ENCODE measurements at places on chromosomes 1 and 21.

DNA sequence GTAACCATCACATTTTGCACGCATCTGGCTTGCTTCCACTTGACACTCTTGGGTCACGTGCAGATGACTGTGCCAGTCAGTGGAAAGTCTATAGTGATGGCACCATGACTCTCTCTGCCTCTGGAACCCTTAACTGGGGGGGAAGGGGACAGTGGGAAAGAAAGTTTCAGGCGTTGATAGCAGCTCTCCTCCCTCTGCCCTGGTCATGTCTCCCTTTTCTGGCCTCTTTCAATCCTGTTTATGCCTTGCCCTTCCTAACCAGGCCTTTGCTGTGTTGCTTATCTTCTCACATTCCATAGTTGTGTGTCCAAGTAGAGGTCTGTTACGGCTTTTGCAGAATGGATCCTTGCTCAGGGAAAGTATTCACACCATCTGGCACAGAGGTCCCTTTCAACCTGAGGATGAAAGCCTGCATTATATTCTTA, 93.5 kb downstream of the NRDC start:
- DNase-seq: no peak

DNA sequence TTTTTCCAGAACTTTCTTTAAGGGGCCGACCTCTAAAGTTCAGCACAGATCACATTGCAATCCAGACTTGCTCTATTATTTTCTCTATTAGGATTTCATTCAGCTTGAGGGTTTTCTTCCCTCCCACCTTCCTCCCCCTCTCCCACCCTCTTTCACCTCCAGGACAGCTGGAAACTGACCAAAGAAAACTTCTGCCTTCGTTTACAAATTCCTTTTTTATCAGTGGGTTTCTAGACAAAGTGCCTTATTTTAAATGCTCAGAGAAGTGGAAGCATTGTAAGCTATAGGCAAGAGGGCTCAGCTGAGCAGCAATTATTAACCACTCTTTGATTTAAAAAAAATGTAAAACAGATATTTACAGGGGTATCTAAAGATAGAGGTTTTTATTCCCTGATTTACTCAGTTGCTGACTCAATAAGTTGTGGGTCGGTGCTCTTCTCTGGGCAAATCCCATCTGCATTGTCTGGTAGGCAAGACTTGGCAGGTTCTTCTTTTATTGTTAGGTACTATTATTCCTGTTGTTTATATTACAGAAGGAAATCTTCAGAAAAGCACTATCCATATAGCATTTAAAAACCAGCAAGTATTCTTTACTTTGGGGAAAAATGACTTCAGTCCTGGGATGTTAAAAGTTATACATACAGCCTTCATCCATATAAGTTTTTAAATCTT, 277.0 kb upstream of the C1orf105 start:
- DNase-seq: peak; percentile 80

DNA sequence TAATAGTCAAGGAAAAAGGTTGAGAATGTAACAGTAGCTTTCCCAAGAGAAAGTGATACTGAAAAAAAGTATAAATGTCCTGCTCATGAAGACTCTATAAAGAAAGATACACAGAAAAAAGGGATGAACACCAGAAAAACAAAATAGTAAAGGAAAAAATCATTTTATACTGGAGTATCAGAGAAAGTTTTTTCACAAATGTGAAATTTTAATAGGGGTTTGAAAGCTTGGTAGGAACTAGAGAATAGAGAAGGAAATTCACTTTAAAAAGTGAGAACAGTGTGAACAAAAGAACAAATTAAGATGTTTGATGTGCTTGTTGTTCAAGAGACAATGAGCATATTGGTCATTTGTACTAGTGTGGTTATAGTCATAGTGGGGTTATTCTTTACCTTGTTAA, 25.6 kb downstream of the UCHL5 start:
- no peak for DNase-seq

- DNase-seq: peak; percentile 31
These were observed 113.8 kb downstream of the UBR4 start for GRCh38 chr1:19096036-19096833.

DNA sequence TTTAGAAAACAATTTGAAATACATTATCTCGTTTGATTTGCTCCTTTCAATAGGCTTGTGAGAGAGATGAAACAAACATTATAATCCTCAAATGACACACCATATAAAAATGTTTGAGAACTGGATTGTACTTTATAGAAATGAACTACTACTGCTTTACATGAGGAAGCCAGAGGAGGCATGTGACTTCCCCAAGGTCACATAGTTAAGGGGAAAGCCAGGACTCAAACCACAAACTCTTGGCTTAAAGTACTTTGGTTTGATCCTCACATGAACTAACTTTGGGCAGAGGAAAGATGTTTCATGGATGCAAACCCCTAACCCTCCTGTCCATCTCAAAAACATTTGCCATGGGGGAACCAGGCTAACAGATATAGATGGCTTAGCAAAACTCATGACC, 4.7 kb downstream of the ARHGEF11 start:
- DNase-seq: peak; percentile 72

DNA sequence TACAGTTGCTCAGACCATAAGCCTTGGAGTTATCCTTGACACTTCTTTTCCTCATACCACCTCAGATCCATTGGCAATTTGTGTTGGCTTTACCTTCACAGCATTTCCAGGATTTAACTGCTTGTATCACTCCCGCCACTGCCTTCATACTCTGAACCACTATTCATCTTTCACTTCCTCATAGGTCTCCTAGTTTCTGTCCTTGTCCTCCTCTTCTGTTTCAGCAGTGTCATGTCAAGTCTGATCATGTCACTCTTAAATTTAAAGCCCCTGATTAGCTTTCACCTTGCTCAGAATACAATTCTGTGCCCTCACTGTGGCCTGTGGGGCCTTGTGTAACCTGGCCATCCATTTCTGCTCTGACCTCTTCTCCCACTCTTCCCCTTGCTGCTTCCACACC, 34.7 kb upstream of the C1orf115 start:
- no peak for DNase-seq

DNA sequence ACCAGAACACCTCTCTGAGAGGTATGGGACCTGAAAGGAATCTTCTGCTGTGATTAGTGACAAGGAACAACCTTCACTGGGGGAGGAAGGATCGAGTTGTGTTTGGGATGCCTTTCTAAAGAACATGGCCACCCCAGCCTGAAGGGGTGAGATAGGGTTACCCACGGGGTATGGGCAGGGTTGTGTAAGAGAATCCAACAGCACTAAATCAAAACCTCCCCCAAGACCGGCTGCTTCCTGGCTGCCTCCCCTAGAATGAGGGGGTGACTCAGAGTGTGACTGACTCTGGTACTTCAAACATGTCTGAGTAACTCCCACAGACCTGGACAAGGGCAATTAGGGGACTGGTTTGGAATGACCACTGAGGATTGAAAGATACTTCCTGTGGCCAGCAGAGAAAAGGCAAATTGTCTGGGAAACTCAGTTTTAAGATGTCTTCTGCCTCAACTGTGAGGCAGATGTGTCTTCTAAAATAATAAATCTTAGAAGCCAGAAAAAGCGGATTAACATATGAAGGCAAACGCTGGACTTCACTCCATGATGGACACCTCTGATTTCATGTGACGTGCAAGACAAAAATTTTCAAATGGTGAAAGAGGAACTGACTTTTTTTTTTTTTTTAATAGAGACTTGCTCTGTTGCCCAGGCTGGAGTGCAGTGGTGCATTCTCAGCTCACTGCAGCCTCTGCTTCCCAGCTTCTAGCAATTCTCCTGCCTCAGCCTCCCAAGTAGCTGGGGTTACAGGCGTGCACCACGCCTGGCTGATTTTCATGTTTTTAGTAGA, 6.7 kb upstream of the PTPN14 start:
- DNase-seq: peak; percentile 92

DNA sequence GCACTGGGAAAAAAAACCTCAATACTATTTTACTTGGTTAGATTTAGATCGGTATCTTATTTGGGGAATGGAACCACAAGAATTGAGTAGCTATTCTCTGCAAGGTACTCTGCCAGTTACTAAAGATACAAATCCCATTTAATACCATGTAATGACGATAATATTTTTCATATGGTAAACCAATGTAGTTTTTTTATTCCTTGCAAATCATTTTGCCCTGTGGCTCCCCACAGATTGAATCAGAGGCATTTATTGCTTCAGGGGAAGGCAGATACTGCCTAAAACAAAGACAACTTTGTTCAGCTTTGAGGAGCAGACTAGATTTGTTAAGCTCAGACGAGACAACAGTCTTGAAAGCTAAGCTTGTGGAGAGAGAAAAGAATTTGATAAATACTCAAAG, 226.7 kb upstream of the RUNX1 start:
- DNase-seq: no peak

GRCh38 chr1:202101184-202101583, 21.5 kb upstream of the GPR37L1 start:
- DNase-seq: no peak

- no peak for DNase-seq
These were observed 101.1 kb downstream of the JAK1 start for GRCh38 chr1:64865105-64865757.

- DNase-seq: peak; percentile 91
These were observed 107.6 kb upstream of the IPO9 start for GRCh38 chr1:201721082-201722049.

- DNase-seq: peak; percentile 4
These were observed 28.7 kb downstream of the RSPH1 start for GRCh38 chr21:42467140-42467983.

DNA sequence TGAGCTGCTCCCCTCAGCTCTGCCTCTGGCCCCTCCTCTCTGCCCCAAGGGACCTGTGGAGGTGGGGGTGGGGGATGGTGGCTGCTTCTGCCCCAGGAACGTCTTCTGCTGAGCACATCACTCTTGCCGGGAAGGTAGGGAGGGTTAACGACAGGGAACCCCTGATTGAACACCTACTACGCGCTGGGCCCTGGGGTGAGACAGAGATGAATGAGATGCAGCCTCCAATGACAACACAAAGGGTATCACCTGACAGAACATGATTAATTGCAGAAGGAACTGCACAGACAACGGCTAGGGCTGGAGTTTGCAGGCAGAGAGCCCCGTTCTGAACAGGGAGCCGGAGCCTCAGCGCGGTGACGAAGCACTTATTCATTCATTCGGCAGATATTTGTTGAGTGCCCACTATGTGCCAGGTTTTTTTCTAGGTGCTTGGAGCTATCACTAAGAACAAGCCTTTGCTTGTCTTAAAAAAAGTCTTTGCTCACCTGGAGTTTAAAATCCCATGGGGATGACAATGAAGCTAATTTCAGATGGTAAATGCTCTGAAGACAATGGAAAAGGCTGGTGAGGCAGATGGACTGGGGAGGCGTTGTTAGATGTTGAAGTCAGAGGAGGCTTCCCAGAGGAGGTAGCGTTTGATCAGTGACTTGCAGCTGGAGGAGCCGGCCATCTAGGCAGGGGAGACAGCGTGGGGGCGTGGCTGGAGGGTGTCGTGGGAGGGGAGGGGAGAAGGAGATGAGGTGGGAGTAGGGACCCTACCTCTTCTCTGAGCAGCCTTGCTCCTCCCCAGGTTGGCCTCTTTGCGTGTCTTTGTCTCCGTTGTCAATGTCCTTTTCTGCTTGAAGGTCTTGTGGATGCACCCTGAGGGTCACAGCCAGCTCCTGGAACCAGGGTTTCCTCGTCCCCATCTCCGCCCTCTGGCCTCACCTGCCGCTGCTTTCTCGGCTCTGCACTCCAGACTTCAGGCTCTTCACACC, 103.1 kb upstream of the CSF3R start:
- DNase-seq: no peak

DNA sequence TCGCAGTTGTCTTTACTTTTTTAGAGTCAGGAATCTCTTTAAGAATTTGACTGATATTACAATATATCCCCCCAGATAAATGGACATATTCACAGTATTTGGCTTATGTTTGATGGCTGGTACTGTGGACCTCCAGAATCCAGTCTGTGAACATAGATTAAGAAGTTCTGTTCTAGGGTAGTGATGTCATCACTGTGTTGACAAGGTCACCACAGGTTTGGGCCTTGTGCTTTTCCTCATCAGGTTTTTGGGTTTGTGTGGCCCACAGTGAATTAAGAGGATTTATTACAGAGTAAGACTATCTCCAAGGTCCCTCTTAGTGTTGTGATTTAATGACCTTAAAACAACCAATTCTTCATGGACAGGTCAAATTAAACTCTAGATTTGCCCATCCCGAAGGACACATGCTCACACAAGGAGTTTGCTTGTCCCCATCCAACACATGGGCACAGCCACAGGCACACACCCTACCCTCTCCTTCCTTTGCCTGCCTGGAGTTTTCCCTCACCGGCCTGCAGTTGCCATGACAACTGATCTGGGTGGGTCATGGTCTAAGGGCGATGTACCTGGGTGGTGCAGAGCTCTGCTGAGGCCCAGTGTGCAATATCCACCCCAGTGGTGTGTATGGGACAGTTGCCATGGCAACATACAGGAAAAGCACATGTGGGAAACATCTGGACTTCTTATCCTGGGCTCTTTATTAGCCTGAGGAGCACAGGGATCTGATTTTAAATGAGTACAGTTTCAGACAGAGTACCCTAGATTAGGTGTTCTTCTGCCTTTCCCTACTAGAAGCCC, 98.6 kb downstream of the NAV1 start:
- DNase-seq: peak; percentile 47

DNA sequence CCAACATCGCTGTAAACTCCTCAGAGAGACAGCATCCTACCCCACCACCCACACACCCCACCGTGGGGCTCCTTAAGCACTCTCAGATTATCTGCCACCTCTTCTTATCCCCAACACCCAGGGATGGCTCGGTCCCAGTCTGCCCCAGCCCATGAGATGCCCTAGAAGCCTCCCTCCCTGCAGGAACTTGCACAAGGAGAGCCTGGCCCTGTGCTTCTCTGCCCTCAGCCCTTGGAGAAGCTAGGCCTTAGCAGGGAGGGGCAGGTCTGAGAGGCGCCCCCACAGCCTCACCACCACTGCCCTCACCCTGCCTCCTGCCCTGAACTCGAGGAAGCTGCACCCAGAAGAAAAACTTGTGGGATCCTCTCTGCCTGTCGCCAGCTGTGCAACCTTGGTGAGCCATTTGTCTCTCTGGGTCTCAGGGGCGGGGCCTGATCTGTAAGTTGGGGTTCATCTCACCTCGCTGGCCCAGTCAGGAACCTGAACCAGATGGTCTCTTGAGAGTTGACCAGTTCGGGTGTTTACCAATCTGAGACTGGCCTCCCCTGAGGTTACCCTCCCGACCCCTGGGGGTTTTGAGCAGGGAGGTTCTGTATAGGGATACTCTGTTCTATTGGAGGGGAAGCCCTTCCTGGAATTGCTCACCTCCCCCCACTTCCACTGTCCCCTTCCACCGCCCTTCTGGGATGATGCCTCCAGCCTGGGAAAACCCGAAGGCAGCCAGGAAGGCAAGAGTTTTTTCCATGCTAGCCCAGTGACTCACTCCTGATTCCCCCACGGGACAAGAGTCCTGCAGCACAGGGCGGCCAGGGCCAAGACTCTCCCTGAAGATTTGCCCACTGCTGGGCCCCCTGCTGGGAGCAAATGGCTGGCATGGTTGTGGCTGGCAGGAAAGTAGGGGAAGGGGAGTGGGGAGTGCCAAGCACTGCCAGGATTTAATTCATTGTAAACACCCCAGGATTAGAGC, at the start of gene S100A3:
Gene S100A3 (minus strand): TSS at position 537 of the 967 bp plus-strand sequence. CDS start 773 bp downstream, outside the sequence.
- peak; percentile 97 for DNase-seq

All from EH (cell line).